Fibroblast of lung (primary cell): ENCODE measurements at places on chromosomes 2 and 18. TPM values are rescaled to one million over a fixed set of nuclear protein-coding genes. Genes with fewer than 3 reads are reported as not detected.
A peak's percentile ranks its signal among the peaks of the same experiment; 100 is the strongest.

GRCh38 chr2:207035875-207036274 is 96.6 kb downstream of the CPO start:
- no peak for DNase-seq

- no peak for DNase-seq
Observed at GRCh38 chr18:12884406-12885323, 628 bp upstream of the PTPN2 start.

ANKRD39 gene
- 4.6 and 5.3 TPM in 2 replicates for total RNA-seq

DNA sequence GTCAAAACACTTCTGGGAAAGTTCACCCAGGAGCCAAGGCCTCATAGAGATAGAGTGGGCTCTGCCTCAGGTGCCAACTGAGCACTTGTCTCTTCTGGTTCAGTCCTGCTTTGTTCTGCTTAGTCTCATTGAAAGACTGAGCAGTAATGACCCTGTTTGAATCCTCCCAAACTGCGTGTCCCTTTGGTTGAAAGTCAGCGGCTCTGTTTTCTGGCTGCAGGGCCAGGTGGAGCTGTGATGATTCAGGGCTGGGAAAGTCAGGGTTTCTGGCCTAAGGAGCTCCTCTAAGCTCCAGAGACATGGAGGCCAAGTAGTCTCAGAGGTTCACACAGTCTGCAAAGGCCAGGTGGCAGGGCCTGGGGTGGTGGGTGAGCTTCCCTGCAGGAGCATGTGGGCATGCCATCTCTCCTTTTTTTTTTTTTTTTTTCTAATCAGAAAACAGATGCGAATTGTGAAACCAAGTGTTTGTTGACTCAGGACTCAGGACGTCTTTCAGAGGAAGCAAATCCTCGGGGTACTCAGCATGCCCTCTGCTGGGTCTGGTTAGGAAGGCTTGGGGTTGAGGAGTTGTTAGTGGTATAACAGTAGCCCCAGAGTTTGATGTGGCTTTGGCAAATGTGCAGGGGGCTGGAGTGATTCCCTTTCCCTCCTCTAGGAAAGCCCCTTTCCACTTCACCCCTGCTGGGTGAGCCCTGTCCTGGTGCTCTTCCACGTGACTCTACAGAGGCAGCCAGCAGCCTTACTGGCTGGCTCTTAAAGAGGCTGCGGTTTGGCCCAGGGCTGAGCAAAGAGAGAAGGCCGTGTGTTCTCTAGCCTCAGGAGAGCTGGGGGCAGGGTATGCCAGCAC is 38.3 kb downstream of the TMEM17 start:
- DNase-seq, result no peak

GPC1 gene
- total RNA-seq, result 67.8 and 218 TPM in 2 replicates

DNA sequence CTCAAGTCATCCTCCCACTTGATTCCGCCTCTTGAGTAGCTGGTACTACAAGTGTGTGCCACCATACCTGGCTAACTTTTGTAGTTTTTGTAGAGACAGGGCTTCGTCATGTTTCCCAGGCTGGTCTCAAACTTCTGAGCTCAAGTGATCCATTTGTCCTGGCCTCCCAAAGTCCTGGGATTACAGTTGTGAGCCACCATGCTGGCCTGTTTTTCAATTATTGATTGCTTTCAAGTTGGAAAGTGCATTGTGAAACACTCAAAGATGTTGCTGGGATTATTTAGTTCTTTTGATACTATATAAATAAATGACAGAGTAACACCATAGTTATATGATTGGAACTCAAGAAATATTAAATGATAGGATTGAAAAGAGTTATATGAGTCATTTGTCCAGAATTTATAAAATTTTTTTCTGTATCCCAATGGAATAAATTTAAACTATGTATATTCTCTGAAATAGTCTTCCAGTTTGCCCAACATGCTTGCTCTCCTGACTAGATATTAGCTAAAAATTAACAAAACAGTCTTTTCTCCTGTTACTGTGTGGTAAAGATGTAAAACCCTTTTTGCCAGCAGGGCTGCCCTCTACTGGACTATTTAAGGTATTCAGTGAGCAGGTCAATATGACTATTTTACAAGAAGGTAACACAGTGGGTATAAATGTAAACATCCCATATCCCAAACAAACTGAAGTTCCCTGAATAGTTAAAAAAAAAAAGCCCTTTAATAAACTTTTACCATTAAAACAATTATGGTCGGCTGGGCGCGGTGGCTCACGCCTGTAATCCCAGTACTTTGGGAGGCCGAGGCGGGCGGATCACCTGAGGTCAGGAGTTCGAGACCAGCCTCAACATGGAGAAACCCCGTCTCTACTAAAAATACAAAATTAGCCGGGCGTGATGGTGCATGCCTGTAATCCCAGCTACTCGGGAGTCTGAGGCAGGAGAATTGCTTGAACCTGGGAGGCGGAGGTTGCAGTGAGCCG is 42.7 kb downstream of the ACSL3 start:
- DNase-seq, result peak; percentile 49

DNA sequence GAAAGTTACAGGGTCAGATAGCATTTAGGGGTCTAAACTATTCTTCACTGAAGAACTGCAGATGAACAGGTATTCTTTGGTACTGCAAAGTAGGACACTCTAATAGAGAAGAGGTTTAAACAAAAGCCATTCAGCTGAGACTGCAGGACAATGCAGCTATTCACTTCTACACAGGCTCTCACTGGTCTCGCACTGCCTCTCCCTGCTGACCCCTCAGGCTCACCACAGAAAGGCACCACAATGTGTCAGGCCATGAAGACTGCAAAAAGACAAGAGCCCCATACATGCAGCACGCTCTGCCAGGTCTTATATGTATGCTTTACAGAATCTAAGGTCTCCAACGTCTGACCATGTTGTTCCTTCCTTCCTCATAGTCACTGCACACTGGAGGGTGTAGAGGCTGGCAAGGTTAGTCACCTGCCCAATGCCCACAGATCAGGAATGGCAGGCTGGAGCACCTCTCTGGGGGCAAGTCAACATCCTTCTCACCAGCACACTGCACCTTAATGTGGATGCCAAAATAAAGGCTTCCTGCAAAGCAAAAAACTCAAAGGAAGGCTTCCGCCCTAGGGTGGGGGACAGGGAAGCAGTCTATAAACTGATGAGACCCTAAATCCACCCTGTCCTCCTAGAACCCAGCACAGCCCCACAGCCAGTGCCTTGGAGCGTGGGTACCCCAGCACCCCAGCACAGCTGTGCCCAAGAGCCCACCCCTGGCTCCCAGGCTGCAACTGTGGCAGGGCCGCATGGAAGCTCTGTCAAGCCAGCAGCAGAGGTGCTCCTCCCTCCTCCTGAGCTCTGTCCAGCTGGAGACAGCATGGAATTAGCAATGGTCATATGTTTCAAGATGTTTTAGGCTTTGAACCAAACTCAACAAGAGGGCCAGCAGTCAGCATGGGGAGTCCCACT is 10.7 kb upstream of the RNU4ATAC start:
- DNase-seq, result peak; percentile 37

DNA sequence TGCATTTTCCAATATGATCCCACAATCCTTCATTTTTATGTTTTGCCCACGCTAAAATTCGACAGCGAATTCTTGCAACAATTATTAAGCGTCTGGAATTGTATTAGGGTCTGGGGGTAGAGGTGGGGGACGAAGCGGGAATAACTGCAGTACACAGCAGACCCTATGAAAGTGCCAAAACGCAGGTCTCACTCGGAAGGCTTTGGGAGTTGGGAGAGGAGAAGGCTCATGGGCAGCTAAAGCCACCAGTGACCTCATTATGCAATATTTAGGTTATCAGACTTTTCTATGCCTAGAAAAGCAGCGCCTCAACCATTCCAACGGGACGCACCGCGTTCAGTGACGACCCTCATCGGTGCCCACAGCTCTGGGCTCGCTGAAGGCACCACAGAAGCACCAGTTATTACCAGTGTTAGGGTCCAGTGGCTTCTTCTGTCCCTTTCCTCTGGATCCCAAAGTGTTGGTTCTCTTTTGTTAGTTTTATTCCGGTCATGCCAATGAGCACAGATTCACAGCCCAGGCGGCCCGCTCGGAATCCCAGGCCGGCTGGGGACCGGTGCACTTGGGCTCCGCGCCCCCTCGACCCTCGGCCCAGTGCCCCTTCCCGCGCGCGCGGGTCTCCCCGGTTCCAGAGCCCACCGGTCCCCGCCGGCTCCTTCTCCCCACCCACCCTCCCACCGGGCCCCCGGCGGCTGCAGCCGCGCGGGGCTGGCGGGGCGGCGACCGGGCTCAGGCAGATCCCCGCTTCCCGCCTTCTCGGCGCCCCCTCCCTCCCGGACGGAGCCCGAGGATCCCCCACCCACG is 737 bp upstream of the MAPK4 start:
- DNase-seq, result no peak

ZNF516 gene
- 28.0 and 32.7 TPM in 2 replicates for total RNA-seq

GRCh38 chr2:228902176-228902575 is 368.9 kb downstream of the PID1 start:
- no peak for DNase-seq

DNA sequence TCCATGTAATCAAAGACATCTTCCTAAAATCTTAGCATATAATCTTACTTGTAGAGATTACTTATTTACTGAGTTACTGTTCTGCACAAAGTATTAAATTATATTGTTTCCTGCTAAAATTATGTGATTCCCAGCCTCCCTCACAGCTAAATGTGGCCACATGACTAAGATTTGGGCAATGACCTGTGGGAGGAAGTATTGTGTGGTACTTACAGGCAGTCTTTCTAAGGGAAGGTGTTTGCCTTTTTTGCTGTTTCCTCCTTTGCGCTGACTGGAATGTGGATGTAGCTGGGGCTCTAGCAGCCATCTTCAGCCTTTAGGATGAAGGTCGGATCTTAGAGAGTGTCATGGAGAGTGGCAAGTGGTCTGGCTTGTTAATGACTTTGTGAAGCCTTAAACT is 146.3 kb upstream of the APCDD1 start:
- DNase-seq, result no peak

GRCh38 chr18:5490753-5491480 is 52.9 kb downstream of the EPB41L3 start:
- no peak for DNase-seq

DNA sequence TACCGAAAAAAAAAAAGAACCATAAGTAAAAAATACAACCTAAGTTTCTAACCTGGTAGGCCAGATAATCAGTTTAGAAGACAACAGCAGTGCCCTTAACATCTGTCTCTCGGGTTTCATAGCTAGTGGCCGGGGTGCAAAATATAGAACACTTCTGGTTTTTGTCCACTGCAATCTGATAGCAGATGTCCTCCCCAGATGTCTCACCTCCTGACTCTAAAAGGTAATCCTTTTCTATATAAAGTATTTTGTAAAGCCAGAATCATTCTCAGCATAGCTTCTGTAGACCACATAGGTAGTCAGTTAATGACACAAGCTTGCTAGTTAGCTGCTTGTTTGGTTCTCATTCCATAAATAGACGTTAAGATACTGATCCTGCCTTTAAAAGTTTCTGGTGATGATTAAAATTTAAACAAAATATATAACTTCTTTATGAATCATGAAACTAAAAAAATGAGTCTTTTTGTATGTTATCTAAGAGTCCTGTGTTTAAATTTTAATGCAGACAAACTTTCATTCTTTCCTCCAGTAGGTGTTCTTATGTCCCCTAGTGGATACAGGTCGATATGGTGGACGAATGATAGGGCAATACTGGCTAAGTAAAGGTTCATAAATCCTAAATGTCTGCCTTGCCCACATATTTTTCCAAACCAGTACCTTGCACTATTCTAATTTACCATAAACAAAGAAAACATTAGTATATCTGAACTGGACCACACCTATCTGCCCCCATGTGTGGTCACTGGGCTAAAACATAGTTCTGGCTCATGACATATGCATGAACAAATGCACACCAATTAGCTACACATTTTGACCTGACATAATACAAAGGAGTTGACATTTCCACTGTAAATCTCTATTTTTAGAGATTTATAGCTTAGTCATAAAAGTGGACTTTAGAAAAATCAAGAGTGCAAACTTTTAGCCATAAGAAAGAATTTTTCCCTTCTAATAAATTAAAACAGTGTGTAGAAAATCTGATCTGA is 171.0 kb downstream of the SRBD1 start:
- DNase-seq, result peak; percentile 45

DNA sequence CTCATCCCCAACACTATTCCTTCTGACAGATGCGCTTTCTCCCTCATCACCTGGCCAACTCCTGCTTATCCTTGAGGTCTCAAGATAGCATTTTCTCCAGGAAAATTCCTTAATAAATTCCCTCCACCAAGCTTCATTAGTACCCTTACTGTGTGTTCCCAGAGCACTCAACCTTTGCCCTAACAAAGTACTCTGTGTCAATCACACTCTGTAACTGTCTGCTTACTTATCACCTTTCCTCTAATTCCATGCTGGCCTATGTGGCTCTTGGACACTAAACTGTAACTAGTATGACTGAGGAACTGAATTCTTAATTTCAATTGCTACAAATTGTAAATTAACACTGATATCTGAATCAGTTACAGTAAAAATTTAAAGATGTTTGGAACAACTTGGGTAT is 17.9 kb upstream of the NEUROD1 start:
- no peak for DNase-seq

- DNase-seq, result no peak
Observed at GRCh38 chr2:176502619-176503018, 233.4 kb downstream of the MTX2 start.

DNA sequence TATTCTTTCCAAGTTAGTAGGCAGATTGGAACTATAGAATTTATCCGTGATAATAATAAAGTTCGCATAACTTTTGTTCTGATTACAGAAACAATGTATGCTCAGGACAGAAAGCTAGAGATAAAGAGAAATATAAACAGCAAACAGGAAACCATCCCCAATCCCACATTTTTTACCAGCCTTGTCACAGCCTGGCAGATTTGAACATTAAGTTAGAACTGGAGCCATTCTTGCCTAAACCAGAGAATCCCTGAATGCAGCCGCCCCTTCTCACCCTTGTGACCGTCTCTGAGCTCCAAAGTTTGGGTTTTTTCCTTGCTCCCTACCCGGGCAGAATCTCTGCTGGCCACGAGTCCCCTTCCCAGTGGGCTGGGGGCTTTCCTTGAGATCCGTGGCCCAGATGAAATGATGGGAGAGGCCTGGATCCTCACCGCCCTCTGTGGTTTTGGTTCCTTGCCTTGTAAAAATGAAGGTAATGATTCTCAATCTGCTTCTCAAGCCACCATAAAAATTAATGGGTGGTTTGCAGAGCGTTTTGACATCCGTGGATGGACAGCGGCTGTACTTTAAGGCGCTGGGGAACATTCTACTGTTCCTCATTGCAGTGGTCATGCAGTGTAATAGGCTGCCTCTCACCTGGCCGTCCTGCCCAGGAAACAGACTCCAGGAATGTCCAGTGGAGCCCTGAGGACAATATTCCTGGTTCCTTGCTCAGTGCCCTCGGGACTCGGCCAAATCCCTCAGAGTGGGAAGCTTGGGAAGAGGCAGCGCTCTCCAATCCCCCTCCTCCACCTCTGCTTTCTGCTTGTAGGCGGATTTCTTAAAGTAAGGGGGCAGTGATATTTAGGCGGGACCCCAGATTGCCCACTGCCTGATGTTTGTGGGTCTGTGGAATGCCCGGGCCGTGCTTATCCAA is 1.6 kb downstream of the SH3BP4 start:
- DNase-seq, result no peak
